ENCODE measurements at places on chromosomes 7 and 10.
A peak's percentile ranks its signal among the peaks of the same experiment; 100 is the strongest.

GRCh38 chr7:92667816-92668535, 77.8 kb upstream of the FAM133B start:
- no peak for DNase-seq

- DNase-seq: no peak
Observed at GRCh38 chr7:96826089-96826488, 116.4 kb upstream of the SEM1 start.

DNA sequence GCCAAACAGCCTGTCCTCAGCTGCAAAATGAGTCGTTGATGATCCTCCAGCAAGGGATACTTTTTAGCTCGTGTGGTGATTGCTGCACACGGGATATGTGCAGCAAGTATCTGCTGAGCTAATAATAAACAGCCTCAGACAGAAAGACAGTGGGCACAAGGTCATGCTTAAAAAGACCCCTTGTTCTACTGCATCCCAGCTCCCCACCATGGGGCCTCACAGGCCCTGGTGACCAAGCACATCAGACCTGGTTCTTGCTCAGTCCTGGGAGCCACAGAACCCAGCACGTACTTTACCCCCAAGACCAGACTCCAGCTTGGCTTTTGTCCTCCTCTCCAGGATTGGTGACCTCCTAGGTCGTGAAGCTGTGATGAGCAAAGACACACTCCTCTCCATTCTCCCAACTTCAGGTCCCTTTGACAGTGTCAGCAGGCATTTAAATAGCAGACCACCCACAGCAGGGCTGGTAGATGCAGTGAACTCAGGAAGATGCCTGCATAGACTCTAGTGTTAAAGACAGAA, 50.5 kb downstream of the EGFR start:
- DNase-seq: no peak

GRCh38 chr10:101828766-101829551, 10.7 kb upstream of the OGA start:
- DNase-seq: no peak

GRCh38 chr10:87613751-87614150, 45.9 kb upstream of the PAPSS2 start:
- no peak for DNase-seq

GRCh38 chr7:94394437-94395140, at the start of gene COL1A2:
Gene COL1A2, plus strand, starts transcription at chr7:94394895. Its CDS starts 137 bp downstream, at chr7:94395032.
- peak; percentile 96 for DNase-seq

- DNase-seq: no peak
Observed at GRCh38 chr7:109864230-109864629, 1226.7 kb upstream of the LRRN3 start.

GRCh38 chr10:21888959-21889358, 114.6 kb downstream of the DNAJC1 start:
- no peak for DNase-seq

DNA sequence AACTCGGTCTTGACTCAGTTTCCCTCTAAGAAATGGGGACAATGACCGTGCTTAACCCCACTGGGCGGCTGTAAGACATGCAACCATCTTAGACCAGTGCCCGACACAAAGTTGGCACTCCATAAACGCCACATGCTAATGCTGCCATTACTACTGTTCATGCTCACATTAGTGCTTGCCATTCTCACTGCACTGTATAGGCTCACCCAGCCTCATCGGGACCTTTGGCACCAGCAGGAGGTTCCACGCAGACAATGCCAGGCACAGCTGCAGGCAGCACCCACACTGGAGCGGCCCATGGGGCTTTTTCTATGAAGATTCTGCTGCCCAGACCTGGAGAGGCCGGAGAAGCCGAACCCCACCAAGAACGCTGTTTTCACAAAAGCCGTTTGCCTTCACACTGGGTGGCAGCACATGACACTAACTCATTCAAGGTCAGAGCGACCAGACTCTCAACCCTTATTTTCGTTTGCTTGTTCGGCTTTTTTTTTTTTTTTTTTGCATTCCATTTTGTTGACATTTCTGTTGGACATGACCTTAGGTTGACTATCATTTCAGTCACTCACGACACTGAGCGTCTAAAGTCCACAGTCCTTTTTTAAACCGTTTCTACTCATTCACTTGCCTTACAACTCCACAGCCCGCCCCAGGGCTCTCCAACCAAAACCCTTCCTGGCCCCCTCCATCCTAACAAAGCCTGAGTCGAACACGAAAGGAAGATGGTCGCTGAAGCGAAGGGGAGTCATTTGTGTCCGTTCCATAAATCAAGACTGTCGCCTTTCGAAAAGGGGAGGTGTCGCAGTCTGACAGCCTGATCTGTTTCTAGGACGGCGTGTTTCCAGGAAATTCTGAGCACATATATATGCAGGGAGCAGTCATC, 124.4 kb upstream of the RNF32 start:
- no peak for DNase-seq

DNA sequence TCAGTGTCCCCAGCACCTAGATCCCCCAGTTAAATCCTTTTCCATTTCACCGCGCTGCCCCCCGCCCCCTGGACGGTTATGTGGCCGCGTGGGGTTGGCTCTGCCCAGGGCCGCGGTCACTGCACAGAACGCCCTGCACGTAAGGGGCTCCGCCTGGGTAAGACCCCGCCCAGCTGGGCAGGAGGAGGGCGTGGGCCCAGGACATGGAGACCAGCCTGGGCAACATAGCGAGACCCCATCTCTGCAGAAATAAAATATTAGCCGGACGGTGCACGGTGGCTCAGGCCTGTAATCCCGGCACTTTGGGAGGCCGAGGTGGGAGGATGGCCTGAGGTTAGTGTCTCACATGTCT, 650 bp upstream of the ZFAND2A start:
- DNase-seq: peak; percentile 33

- peak; percentile 56 for DNase-seq
Observed at GRCh38 chr7:73844848-73845460, 2.6 kb upstream of the METTL27 start.

- DNase-seq: no peak
Observed at GRCh38 chr7:31029251-31030042, 22.7 kb upstream of the ADCYAP1R1 start.

DNA sequence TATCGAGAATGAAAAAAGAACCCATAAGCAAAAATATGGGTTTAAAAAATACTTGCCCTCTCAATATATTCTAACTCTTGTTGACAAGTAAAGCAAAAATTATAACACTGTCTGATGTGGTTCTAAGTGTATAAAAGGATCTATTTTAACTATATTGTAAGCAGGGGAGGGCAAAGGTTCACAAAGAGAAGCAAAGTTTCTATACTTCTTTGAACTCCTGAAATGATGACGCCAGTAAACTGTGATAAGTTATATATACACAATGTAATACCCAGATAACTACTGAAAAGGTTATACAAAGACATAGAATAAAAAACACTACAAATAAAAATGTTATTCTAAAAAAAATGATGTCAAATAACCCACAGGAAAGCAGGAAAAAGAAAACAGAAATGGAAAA, 37.1 kb downstream of the PDLIM1 start:
- DNase-seq: no peak

All from AG08395 (cell line).